ENCODE measurements at places on chromosomes 5 and 9. TPM values are rescaled to one million over a fixed set of nuclear protein-coding genes. Genes with fewer than 3 reads are reported as not detected.

PDLIM4 gene
- 4.5 TPM for total RNA-seq

PCDHGB3 gene
- total RNA-seq = 21.2 TPM

FPGS gene
- total RNA-seq = 20.3 TPM

YIPF5 gene
- 38.6 TPM for total RNA-seq

ARID3C gene
- 0.45 TPM for total RNA-seq

SLC6A19 gene
- 0.09 TPM for total RNA-seq

ALDH1A1 gene
- 2.5 TPM for total RNA-seq

PCDHGC5 gene
- total RNA-seq = 16.4 TPM

DNAJC21 gene
- total RNA-seq = 25.7 TPM

- DNase-seq = no peak
Measured at GRCh38 chr5:151601391-151601790, 10.3 kb upstream of the FAT2 start.

DNA sequence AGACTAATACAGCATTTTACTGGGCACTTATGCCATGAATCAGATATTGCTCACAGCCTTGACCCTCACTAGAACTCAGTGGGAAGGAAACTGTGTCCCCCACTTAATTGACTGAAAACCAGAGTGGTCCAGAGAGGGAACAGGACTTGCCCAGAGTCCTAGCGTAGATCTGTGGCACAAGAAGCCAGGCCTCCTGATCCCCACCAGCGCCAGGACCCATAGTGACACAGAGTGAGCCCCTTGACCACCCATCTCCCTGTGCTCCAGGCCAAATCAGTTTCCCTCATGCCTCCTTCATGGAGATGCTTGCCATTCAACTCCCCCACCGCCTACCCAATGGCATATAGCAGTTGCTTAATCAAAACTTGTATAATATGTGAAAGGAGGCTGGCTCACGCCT, 8.3 kb downstream of the KIF12 start:
- no peak for DNase-seq

DNA sequence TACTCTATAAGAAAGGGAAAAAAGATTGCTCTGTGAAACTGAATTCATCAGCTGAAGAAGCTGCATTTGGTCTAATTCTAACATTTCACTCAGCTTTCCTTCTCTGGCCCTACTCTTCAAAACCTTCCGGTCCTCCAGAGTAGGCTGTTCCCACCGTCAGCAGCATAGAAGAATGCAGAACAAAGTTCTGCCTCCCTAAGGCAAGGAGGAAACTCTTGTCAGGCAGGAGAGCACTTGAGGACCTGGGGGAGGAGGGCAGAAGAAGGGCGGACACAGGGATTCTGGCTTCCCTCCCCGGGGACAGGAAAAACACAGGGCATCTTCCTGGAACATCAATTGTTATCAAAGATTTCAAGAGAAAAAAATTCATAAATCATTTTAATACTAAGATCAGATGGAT, 69.2 kb upstream of the SHB start:
- no peak for DNase-seq

- DNase-seq = no peak
Measured at GRCh38 chr5:32172923-32173266, 1.2 kb downstream of the GOLPH3 start.

DNA sequence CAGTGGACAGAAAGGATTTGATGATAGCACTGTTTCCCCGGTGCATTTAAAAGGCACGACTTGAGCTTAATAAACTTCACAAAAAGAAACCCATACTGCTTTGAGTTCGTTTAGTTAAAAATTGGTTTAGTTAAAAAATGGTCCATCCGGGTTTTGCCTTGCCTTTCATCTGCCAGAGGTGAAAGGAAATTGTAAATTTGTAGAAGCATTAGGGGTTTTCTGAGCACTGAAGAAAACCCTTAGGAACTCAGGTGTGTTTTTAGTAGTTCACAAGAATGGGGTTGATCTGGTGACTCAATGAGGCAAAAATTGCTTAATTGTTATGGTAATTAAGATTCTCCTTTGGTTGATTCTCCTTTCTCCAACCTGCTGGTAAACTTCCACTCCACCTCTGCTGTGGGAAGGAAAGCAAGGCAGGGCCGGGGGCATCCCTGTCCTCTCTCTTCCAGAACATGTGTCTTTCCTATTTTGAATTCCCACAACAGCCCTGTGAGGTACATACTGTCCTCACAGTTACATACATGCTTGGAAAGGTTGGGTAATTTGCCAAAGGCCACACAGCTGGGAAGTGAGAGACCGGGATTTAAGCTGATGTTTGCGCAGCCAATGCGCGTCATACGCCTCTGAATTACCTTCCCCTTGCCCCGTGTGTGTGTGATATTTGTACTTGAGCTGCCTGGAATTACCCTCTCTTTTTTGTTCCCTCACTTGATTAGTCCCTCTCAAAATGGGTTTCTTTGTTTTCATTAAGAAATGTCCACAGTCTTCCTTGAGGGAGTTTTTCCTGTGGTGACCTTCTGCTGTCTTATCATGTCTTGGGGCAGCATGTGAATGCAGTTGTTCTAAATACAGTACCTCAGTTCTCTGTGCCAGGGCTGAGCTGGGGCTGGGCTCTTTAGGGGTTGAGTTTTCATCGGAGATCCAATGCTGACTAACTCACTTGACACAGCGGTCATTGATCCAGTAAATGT, 94.4 kb downstream of the ARHGAP26 start:
- no peak for DNase-seq

DNA sequence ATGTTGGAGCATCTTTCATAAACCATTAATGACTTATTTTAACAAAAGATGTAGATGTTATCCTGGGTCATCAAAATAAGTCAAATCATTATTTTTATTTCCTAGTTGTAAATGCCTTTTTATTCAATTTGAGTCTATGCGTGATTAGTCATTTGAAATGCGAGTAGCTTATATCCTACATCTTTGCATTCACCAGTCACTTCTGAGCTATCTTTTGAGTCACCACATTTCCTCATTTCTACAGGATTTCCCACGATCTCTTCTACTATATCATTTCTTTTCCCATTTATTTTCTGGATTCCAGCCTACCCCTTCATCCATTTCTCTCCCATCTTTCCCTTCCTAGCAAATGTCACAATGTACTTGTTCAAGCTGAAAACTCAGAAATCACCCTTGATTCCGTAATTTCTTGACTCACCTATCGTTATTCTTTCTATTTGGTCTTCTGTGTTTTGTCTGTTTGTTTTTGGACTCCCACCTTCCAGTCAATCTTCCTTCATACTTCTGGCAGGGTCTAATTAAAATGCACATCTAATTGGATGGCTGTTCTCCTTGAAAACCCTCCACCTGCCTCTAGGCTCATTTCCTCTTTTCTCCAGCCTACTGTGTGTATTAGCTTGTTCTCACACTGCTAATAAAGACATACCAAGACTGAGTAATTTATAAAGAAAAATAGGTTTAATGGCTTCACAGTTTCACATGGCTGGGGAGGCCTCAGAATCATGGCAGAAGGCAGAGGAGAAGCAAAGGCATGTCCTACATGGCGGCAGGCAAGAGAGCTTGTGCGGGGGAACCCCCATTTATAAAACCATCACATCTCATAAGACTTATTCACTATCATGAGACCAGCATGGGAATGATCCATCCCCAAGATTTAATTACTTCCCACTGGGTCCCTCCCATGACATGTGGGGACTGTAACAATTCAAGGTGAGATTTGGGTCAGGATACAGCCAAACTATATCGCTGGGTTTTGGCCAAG, 112.4 kb downstream of the MEF2C start:
- no peak for DNase-seq

DNA sequence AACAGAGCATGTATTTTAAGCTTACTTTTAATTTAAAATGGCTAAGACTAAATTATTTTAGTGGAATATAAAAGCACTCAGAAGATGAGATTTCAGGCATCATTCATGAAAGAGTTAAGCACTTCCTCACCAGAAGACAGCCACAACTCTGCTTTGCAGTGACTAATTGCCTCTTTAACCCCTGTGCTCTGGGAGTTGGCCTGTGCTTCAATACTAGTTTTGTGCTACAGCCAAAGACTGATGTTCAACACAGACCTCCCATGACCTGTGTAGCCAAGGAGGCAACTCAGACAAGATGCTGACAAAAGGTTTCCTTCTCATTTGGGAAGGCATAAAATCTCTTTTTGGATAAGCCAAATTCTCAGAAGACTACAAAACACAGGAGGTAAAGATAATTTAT, 353.5 kb downstream of the FBXL17 start:
- DNase-seq = no peak
